ENCODE measurements at places on chromosomes 7 and 10. TPM values are rescaled to one million over a fixed set of nuclear protein-coding genes. Genes with fewer than 3 reads are reported as not detected.

- DNase-seq: no peak
- no peak overlapping the region for H3K27ac ChIP-seq
- H3K36me3 ChIP-seq: peaks cover 1% of the 10 kb centered on the region
- H3K27me3 ChIP-seq: no peaks in the 10 kb centered on the region
- no peak overlapping the region for H3K4me3 ChIP-seq
These were observed 35.3 kb downstream of the ANXA11 start for GRCh38 chr10:80170026-80170425.

SORBS1 gene
- 3.2 TPM for total RNA-seq

PCLO gene
- total RNA-seq: 0.65 TPM

GRCh38 chr10:69780077-69780476 lies 21.6 kb upstream of the COL13A1 start:
- H3K36me3 ChIP-seq: no peaks in the 10 kb centered on the region
- H3K4me3 ChIP-seq: no peak overlapping the region
- H3K27me3 ChIP-seq: peaks cover 37% of the 10 kb centered on the region
- H3K27ac ChIP-seq: no peak overlapping the region
- H3K4me1 ChIP-seq: no peaks in the 10 kb centered on the region

DNA sequence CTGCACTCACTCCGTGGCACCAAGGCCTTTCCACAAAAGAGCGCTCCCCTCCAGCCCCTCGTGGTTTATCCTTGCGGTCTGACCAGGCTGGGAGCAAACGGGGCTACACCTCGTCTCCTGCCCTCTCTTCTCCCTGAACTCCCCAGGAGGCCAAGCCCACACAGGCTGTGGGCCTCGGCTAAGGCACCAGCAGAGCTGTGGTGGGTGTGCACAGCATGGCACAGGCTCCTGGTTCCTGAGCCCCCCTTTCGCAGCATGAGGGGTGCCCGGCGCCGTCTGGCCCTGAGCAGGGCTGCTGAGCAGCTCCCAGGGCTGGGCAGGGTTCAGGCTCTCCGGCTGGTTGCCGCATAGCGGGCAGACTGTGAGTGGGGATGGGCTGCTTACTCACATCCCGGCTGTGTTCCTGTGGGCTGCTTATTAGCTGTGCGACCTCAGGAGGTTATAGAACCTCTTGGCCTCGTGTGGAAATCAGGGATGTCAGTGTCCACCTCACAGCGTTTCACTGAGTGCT lies 90.4 kb downstream of the ZMIZ1 start:
- H3K4me1 ChIP-seq: peaks cover 57% of the 10 kb centered on the region
- peak; percentile 86 for DNase-seq

SFTPA1 gene
- total RNA-seq: not detected

Data from endothelial cell of umbilical vein (primary cell).